ENCODE measurements at places on chromosomes 5 and 9.
A peak's percentile ranks its signal among the peaks of the same experiment; 100 is the strongest.

- no peak for DNase-seq
These were observed 413.9 kb downstream of the GADD45G start for GRCh38 chr9:90018688-90019087.

DNA sequence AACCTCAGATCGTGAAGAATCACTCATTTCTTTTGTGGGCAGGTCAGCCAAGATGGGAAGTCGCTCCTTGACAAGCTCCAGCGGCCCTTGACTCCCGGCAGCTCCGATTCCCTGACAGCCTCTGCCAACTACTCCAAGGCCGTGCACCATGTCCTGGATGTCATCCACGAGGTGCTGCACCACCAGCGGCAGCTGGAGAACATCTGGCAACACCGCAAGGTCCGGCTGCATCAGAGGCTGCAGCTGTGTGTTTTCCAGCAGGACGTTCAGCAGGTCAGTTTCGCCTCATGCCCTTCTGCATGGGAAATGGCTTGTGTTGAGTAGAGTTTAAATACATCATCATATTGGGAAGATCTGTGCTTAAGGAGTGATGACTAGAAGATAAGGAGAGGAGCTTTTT is 173.3 kb downstream of the TRIO start:
- no peak for DNase-seq

DNA sequence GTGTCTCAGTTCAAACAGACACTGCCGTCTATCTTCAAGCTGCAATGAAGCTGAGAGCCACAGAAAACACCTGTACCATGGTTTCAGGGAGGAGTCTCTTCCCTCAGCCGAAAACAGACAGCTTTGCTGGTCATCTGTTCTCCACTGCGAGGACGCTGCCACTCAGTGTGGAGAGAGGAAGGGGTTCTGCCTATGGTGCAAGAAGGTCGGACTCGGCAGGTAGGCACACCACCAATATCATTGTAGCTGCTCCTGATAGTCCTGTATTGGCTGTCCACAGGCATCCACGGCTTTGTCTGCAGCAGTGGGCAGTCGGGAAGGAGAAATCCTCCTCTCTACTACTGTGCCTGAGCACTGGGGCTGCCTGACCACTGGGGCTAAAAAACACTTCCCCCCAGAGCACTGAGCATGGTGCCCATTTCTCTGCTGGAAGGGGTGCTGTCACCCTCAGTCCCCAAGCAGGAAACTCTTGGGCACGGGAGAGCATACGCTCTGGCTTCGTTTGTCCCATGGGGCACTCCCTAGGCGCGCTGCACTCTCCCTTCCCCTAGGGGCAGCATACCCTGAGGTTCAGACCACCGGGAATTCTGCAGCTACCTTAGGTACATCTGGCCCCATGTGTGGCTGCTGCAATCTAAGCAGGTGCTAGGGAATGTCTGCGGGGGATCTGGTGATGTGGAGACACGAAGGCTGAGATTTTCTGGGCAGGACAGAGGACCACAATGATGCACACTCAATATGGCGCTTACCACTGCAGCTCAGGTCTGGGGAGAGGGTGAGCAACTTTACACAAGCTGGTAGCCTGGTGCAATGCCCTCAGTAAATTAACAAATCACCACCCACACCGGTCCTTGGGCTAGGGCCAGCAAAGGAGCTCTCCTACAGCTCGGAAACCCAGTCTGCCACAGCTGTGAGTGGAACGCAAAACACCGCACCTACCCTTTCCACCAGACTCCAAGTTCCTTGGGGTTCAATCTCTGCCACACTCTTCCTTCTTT is 880.9 kb upstream of the SEMA6A start:
- no peak for DNase-seq

- DNase-seq = no peak
These were observed 56.4 kb downstream of the SPEF2 start for GRCh38 chr5:35674049-35674448.

- peak; percentile 66 for DNase-seq
These were observed 179.0 kb downstream of the ROR2 start for GRCh38 chr9:91771027-91771426.

DNA sequence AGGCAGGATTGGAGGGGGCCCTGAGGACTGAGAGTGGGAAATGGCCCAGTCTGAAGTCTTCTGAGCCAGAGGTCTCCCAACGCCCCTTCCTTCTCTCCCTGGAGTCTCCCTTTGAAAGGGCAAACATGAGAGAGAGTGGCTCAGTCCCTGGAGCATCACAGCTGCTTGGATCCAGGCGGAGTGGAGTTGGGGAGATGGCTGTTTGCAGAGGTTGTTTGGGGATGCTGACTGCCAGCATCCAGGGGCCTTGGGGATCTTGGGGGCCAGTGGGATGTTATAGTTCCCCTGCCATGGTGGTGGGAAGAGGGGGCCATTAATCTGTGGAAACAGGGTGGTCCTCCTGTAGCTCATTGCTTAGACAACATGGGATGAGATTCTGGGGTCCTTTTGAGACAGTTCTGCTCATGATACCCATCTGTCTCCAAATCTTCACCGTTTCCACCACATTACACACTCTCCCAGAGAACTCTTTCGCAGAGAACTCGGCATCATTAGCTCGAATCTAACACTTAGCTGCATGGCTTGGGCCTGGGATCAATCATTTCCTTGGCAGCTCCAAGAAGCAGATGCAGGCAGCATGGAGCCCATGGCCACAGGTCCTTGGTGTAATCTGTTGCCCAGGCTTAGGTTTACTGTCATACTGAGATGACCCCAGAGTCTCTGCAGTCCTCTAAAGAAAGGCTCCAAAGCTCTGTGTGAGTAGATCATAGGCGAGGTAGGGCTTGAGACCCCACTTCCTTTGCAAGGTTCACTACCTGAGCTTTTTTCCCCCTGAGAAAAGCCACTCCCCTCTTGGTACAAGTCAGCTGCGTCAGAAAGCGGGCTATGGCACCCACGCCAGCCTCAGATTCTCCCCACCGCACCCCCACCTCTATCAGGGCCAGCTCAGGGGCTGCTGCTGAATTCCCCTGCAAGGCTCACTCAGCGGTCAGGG is 54.4 kb upstream of the SH3PXD2B start:
- no peak for DNase-seq

- peak; percentile 87 for DNase-seq
These were observed 511.2 kb downstream of the SEMA5A start for GRCh38 chr5:9034649-9035048.

DNA sequence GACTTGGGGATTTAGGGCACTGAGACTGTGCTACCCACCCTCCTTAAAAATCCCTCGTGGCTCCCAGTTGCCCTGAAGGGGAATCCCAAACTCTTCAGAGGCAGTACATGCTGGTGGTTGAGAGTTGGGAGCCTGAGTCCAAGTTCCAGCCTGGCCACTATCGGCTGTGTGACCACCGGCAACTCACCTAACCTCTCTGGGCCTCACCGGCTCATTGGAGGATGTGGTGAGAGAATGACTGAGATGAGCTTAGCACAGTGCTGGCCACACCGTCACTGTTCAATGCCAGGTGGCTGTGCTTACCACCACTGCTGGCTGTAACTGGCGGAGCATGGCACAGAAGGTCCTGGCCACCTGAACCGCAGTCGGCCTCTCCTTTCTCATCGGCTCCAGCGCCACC is 200.2 kb downstream of the C9orf50 start:
- DNase-seq = no peak

GRCh38 chr5:55316289-55316688 is 8.5 kb downstream of the MTREX start:
- DNase-seq = peak; percentile 22

- peak; percentile 65 for DNase-seq
These were observed 76.2 kb upstream of the STXBP1 start for GRCh38 chr9:127535834-127536233.

DNA sequence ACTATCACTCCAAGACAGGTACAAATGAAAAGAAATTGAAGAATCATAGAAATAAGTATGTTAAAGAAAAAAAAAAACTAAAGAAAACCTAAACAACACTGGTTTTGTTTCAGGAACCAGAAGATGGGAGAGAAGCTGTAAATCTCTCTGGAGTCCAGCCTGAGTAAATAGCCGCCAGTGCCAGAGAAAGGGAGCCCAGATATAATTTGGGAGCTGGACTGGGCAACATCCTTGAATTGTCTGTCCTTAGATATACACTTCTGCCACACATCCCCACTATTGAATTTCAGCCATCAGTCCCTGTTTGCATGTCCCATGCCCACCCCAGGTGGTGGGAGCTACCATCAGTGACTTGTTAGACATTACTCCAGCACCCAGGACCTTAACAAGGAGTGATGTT is 979.6 kb downstream of the DTWD2 start:
- DNase-seq = no peak

GRCh38 chr5:179862296-179862695 is 3.7 kb upstream of the MRNIP start:
- no peak for DNase-seq

GRCh38 chr5:119275601-119276173 is 80.1 kb upstream of the TNFAIP8 start:
- no peak for DNase-seq

DNA sequence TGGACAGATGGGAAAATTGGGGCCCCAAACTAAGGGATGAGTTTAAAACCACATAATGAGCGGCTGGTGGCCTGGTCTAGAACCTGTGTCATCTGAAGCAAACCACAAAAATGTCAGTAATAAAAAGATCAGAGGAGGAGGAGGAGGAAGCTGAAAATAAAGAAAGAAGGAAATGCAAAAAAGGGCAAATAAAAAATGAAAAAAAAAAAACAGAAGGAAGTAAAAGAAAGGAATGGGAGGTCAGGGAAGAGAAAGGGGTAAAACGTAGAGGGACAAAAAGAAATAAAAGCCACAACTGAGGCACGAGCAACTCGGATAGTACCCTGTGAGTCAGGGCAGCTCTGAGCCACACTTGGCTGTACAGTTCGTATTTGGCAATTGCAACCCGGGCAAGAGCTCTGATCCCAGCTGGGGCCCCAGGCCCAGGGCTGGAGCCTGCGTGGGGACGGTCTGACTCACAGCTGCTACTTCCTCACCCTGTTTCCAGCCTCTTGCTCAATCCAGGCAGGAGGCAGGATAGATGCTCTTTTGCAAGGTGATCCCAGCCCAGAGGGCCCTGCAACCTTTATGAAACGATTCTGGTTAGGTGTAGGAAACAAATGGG is 137.9 kb upstream of the TRIM32 start:
- DNase-seq = peak; percentile 95

DNA sequence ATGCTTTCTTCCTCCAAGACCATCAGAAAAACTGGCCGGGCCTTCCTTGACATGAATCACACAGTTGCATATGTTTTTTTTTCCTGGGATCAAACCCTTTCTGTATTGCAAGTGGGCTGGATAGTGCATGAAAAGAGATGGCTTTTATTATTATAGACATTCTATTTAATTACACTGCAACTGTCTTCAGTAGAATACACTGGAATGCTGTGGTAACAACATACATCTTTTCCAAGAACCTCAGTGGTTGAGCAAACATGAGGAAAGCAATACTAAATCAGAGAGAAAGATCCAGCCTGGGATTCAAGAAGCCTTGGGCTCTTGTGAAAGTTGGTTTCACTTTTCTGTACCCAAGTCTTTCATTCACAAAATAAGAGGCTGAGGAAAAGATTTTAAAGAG is 193.0 kb downstream of the DMAC1 start:
- DNase-seq = no peak

- no peak for DNase-seq
These were observed 183.2 kb upstream of the TAS2R1 start for GRCh38 chr5:9813305-9813704.

DNA sequence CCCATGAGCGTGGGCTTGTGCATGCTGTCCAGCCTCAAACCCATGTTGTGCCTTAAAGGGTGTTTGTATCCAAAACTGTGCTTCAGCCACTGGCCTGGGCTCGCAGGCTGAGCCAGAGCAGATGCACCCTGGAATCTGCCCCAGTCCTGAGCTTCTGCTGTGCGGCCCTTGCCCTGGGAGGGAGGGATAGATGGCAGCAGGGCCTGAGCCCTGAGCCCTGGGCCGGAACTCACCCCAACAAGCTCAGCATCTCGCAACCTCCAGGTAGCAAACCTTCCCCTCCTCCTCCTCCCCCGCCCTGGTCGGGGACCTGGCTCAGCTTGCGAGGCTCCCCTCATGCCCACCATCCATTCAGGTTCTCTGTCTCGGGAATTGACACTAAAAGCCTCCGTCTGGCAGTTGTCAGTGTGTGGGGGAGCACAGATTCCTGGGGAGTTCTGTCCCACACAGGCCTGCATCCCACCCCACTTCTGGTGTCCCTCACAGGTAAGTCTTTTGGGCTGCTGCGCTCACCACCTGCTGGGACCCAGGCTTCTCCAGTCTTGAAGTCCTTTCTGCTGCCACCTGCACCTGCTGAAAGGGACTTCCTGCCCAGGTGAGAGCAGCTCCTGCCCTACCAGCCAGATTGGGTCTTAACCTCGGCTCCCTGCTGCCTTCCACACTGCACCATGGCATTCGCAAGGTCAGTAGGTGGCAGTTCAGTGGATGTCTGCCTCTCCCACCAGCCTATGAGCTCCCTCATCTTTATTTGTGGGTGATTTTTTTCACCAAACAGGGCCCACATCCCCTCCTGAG is 55.2 kb upstream of the OLFM1 start:
- DNase-seq = no peak

DNA sequence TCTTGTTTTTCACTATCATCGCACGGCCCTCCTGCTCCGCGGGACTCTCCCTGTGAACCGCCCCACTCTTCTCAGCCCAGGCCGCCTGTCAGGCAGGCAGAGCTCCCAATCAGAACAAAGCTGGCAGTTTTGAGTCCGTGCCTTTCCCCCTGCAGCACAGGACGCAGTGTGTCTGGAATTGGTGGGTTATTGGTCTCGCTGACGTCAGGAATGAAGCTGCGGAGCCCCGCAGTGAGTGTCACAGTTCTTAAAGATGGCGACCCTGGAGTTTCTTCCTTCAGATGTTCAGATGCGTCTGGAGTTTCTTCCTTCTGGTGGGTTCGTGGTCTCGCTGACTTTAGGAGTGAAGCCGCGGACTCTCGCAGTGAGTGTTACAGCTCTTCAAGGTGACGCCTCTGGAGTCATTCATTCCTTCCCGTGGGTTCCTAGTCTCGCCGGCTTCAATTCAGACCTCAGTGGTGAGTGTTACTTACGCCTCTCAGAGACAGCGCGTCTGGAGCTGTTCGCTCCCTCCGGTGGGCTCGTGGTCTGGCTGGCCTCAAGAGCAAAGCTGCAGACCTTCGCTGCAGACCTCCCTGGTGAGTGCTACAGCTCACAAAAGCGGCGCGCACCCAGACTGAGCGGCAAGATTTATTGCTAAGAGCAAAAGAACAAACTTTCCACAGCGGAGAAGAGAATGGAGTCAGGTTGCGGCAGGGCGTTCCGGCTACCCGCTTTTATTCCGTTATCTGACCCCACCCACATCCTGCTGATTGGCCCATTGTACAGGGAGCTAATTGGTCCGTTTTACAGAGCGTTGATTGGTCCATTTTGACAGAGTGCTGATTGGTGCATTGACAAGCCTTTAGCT is 7.4 kb downstream of the ZDHHC11B start:
- no peak for DNase-seq

DNA sequence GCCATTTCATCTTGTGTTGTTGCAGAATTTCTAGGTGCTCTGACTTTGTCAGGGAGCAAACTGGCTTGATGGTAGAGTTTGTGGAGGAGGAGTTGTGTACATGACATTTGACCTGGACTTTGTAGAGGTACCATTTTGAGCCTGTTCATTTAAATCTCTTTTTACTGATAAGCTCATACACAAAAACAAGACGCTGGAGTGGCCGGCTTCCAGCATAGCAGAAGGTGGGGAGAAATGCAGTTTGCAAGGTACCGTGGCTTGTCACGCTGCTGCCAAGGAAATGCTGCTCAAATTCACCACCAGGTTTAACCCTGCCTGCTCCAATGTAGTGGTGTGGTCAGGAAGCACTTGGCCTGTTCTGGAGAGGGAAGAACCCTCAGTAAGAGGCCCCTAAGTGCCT is 18.9 kb upstream of the IQGAP2 start:
- no peak for DNase-seq
